ENCODE measurements at places on chromosomes 3 and 15.
A peak's percentile ranks its signal among the peaks of the same experiment; 100 is the strongest.

DNA sequence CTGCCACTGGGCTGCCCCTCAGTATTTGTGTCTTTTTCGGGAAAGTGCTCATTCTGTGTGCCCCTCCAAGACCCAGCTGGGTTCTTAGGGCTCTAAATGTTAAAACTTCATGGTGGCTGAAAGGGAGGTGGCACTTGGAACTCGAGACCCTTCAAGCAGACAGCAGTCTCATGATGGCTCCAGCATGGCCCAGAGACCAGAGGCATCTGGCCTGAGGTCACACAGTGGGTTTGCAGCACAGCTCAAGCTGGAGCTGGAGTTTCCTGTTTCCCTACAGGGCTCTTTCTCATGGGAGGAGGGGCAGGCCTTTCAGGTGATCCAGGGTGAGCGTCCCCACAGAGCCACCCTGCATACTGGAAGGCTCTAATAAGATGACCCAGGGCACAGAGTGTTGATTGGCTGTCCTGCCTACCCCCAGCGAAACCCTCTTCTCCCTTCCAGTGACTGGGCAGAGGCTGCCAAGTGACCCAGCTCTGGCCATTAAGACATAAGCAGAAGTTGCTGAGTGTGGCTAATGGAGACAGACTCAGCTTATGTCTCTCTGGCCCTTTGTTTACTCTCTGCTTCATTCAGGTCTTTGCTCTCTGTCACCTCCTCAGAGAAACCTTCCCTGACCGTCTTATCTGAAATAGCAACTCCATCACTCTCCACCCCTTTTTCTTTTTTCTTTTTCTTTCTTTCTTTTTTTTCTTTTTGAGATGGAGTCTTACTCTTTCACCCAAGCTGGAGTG is 166.6 kb upstream of the SMAD3 start:
- DNase-seq, result no peak

GRCh38 chr15:69141286-69141701 is 19.1 kb upstream of the GLCE start:
- peak; percentile 50 for DNase-seq

- no peak for DNase-seq
Measured at GRCh38 chr3:37536840-37537239, 324.8 kb upstream of the CTDSPL start.

- DNase-seq, result no peak
Measured at GRCh38 chr3:140395134-140396075, 282.5 kb upstream of the TRIM42 start.

DNA sequence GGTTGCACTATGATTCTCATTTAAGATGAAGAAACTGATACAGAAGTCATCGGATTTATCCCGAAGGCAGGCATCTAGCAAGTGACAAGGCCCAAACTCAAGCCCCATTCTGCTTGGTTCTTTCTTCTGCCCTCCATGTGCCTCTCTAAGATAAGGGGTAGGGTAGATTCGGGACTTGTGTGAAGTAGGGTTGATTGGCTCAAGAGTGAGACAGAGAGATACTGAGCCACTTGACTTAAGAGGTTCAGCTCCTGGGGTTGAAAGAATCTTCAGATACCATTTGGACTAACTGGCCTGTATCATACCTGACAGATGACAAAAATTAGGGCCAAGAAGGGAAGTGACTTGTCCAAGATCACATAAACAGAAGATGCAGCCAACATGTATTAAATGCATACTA is 891 bp downstream of the RFT1 start:
- no peak for DNase-seq

GRCh38 chr3:37627951-37628620 is 233.6 kb upstream of the CTDSPL start:
- no peak for DNase-seq

DNA sequence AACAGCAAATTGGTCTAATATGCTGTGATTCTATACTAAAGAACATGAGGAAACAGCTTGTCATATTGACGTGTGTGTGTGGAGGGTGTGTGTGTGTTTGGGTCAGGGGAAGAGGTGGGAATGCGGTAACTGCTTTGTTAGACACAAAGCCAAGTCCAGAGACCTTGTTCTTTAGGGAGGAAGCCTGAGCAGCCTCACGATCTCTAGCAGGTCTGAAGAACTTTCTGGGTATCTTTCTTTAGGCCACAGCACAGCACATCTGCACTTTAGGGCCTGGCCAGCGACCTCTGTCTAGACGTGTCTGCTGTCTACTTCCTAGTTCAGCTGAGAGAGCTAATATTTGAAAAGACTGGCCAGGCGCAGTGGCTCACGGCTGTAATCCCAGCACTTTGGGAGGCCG is 220.0 kb upstream of the TPRG1 start:
- DNase-seq, result no peak

- DNase-seq, result no peak
Measured at GRCh38 chr3:172007065-172007370, 32.4 kb upstream of the FNDC3B start.

- DNase-seq, result no peak
Measured at GRCh38 chr15:44763187-44763586, 26.9 kb downstream of the TRIM69 start.

- peak; percentile 58 for DNase-seq
Measured at GRCh38 chr3:66938338-66938963, 59.7 kb upstream of the KBTBD8 start.

GRCh38 chr3:172125963-172126457 is 86.6 kb downstream of the FNDC3B start:
- DNase-seq, result peak; percentile 74

DNA sequence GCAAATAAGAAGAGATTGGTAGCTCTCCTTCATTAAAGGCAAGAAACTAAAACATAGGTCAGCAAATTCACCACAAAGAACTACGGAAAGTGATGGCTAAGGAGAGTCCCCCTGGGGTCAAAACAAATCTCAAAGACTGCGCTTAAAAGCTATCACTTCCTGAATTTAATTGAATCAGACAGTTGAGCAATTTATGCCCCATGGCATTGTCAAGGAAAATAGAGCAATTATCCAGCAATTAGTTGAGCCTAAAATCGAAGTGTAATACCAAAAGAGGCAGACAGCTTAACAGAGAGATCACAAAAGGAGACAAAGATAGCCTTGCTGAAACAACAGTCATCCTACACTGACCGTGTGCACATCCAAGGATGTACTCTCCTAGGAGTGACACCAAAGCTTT is 74.4 kb upstream of the SCN10A start:
- DNase-seq, result no peak

DNA sequence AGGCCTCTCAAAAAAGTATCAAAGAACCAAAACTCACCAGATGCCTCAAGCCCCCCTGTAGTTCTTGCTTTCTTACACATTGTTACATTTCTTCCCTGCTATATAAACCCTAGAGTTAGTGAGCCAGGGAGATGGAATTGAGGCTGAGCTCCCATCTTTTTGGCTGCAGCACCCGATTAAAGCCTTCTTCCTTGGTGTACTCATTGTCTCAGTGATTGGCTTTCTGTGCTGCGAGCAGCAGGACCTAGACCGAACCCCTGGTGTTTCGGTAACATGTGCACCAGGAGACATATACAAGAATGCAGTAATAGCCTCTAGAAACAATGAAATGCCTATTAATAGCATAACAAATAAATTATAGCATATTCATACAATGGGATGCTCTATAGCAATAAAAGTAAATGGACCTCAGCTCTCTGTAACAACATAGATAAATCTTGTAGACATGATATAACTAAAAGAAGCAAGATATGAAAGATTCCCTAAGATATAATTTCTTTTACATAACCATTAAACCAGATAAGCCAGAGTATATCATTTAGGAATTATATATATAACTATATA is 174.0 kb downstream of the NEK11 start:
- DNase-seq, result no peak

DNA sequence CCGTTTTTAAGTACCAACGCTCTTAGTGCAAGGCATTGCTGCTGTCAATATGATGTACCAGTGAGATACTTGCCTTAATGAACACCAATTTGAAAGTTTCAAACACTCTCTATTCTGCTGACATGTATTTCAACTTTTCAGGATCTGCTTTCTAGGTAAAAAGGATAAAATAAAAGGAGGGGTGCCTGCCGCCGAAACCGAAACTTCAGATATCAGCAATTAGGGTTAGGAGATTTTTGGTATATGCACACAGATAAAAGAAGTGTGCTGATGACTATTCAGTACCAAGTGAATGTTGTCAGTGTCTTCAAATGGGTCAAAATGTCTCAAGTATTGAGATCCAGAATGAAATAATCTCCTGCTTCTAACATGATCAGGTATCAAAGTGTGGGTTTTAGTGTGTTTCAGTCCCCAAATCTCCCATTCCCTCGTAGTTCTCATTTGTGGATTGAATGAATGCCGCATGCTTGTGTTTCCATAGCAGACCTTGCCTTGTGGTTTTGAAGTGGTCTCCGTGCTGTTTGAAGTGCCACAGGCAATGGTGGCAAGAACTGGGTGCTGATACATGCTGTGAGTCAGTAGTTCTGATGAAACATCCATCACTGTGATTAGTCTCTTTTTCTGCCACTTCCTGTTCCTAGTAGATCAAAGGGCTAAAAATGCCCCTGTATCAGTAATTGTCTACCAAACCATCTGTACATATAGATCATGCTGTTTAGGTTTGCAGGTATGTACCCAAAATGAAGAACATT is 22.5 kb downstream of the CHST14 start:
- peak; percentile 55 for DNase-seq

GRCh38 chr3:74562558-74563269 is 51.7 kb downstream of the CNTN3 start:
- DNase-seq, result no peak

DNA sequence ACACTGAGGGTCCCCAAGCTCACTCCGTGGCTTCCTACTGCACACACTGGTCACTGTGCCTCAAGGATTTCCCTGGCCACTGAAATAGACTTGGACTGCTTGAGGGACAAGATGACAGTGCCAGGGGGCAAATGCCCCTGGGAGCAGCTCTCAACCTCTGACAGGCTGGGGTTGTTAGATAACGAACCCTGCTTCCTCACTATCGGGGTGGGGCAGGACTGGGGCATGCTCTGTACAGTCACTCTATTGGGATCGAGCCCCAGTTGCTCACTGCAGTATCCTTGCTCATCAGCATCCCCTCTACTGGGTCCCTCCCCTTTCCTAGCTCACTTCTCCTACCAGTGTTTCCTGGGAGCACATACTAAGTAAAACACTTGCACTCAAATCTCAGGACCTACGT is 610.8 kb downstream of the NTRK3 start:
- no peak for DNase-seq

- DNase-seq, result peak; percentile 91
Measured at GRCh38 chr3:170726976-170727661, 141.2 kb upstream of the SLC7A14 start.

DNA sequence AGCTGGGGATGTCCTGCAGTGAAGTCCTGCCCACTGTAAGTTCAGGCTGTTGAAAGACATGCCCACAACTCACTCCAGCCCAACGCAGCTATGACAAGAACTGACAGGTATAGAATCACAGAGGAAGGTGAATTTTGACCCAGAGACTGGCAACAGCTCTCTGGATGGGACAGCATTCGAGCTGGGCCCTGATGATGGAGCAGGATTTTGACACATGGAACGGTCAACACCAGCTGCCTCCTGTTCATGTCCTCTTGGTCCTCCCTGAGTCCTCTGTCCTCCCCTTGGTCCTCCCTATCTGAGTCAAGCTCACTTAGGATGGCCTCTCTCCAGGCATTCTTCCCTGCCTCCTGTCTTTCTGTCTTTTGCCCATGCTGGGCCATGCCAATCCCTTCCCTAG is 15.2 kb upstream of the ACAN start:
- DNase-seq, result no peak

DNA sequence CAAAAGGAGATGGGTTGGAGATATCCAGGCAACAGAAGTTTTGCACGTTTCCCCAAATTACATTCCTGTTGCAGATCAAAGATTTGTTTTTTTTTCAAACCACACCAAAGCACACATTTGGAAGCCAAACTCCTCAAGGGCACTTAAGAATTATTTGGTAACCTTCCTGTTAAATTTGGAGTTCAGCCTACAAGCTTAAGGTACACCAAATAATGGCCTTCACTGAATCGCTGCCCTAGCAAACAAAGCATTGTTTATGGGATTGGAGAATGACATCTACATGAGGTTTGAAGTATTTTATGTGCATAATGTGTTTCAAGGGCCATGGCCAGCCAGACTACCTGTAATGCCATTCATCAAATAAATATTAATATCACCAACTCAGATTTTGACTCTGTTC is 357.9 kb downstream of the RORA start:
- no peak for DNase-seq

- DNase-seq, result peak; percentile 52
Measured at GRCh38 chr3:72907131-72907711, 19.4 kb downstream of the GXYLT2 start.

GRCh38 chr3:117752984-117753717 is 1043.6 kb downstream of the TUSC7 start:
- peak; percentile 31 for DNase-seq

DNA sequence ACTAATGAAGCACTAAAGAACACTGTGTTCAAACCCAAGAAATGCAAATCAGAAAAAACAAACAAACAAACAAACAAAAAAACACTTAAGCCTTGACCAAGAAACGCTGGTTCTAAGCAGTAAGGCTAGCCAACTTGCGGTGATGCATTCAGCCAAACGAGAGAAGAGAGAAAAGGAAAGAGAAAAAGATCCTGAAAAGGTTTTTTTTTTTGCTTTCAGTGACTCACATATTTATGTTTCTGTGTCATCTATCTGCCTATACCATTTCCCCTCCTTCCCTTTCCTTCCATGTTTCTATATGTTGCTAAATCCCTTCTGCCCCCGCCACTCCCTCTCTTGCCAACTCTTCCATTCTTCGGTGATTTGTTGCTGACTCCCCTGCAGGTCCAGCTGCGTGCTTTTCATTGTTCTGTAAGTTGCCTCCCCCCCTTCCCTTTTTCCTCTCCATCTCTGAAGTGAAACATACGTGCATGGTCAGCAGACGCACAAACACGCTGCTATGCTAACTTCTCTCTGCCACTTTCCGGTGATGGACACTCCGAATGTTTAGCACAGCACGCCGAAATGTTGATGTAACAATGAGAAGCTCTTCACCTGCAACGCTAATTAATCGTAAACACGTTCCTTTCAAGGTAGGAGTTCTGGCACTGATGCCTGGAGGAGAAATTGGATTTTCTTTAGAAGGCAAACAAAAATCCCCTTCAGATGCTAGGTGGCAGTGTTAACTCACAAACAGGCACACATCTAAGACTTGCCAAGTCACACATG is 154.4 kb downstream of the TUSC7 start:
- peak; percentile 32 for DNase-seq

DNA sequence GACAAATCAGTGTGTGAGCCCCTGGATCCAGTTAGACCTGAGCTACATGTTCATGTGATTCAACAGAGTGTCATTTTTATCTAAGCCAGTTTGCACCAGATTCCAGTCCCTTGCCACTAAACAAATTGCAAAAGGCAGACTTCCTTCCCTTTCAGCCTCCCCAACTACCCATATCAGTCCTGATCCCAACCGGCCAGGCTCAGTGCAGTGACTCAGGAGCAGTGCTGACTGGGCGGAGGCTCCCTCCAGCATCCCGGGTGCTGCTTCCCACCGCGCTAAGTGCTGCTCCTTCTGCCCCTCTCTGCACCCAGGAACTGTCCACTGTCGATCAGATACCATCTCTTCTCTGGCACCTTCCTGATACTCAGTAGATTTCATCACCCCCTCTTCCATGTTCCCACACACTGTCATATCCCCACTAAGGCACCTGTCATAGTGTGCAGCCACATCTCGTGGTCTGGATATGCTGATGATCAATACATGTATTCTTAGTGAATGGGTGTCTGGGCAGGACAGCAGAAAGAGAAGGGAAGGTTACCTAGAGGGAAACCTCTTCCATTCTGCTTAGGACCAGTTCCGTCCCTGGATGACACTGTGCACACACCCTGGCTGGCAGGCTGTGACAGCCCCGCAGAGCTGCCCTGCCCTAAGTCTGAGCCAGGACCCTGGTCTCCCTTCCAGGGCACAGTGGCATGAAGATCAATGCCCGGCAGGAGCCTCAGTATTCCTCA is 108.8 kb upstream of the RAD18 start:
- DNase-seq, result no peak

Data from EL (cell line).